ENCODE measurements at places on chromosomes 13 and 19. TPM values are rescaled to one million over a fixed set of nuclear protein-coding genes. Genes with fewer than 3 reads are reported as not detected.

KLK3 gene
- not detected for total RNA-seq

- DNase-seq = no peak
Measured at GRCh38 chr13:106768991-106769390, 201.1 kb upstream of the ARGLU1 start.

DNA sequence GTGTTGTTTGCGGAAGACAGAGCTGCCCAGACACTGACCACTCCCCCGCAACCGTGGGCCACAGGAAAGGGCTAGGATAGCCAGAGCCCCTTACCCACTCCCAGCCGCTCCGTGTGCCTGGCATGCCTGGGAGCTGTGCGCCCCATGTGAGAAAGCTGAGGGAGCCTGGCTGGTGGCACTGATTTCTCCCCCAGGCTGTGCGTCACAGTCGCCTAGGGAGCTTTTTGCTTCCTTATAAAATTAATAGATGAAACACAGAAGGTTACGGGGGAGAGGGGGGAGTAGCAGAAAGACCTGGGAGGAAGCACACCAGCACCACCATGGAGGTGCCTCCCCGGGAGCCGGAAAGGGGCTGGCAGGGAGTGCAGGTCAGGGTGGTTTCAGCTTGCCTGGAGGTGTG lies 24.7 kb downstream of the DPF1 start:
- no peak for DNase-seq

GRCh38 chr13:67146523-67147130 lies 83.5 kb downstream of the PCDH9 start:
- DNase-seq = no peak

DNA sequence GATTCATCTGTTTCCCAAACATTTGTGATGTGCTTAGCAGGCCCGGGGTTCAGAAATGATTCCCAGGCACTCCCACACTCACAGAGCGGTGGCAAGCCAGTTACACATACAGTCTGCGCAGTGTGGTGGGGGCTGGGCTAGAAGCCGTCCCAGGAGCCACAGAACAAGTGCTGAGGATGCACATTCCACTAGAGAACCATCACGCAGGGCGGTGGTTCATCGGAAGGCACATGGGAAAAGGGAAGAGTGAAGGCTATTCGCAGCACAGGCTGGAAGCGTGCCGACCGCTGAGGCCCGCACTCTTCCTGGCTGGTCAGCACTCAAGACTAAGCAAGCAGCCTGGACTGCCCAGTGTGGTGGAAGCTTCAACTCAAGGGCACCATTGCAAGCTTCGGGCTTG lies 126.3 kb upstream of the SLC7A1 start:
- DNase-seq = no peak

GRCh38 chr19:41500443-41500842 lies 57.5 kb downstream of the ERICH4 start:
- DNase-seq = no peak

DNA sequence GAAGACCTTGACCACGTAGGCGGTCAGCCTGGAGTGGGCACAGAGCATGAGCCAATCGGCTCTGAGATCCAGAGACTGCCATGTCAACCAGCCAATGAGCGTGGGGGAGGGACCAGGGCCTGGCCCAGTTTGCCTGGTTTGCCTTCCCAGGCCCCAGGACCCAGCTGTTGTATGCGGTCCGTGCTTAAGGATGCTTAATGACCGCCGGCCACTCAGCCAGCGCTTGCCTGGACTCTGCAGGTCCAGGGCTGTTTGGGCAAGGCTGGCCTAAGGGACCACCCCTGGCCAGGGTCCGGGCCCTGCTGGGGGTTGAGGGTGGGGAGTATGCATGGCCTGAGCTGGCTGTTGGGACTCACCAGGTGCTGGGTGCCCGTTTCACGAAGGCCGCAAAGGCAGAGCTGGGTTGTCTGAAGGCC lies 23.1 kb upstream of the TNFSF14 start:
- peak; percentile 62 for DNase-seq

CBY2 gene
- 0.22 TPM for total RNA-seq

PSPN gene
- total RNA-seq = 2.0 TPM

GRCh38 chr19:4057931-4058692 lies 8.6 kb downstream of the ZBTB7A start:
- no peak for DNase-seq

NR2F6 gene
- 46.8 TPM for total RNA-seq

PTPRH gene
- 2.8 TPM for total RNA-seq

DNA sequence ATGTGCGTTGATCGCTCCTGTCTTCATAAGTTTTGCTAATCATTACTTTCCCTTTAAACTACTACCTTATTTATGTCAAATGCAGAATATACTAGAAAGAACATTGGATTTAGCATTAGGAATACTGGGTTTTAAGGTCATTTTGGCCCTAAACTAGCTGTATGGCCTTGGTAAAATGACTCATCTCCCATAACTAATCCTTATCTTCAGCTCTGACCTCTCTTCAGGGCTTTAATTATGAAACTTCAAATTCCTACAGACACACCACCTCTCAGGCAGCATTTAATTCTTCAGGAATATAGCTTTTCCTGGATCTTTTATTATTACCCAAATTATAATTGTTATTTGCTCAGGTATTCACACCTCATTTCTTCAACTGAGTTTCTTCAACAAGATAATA lies 121.2 kb downstream of the STARD13 start:
- no peak for DNase-seq

Measured in kidney (tissue), 22 donors.